ENCODE measurements at places on chromosomes 6 and 20. TPM values are rescaled to one million over a fixed set of nuclear protein-coding genes. Genes with fewer than 3 reads are reported as not detected.

SLA2 gene
- 1.2 TPM for polyA plus RNA-seq

PPIL6 gene
- polyA plus RNA-seq: 8.9 TPM

KIF25 gene
- polyA plus RNA-seq: 14.6 TPM

GRCh38 chr6:1912731-1913130, 303.0 kb downstream of the FOXC1 start:
- no peak for DNase-seq

GPR6 gene
- not detected for polyA plus RNA-seq

DNA sequence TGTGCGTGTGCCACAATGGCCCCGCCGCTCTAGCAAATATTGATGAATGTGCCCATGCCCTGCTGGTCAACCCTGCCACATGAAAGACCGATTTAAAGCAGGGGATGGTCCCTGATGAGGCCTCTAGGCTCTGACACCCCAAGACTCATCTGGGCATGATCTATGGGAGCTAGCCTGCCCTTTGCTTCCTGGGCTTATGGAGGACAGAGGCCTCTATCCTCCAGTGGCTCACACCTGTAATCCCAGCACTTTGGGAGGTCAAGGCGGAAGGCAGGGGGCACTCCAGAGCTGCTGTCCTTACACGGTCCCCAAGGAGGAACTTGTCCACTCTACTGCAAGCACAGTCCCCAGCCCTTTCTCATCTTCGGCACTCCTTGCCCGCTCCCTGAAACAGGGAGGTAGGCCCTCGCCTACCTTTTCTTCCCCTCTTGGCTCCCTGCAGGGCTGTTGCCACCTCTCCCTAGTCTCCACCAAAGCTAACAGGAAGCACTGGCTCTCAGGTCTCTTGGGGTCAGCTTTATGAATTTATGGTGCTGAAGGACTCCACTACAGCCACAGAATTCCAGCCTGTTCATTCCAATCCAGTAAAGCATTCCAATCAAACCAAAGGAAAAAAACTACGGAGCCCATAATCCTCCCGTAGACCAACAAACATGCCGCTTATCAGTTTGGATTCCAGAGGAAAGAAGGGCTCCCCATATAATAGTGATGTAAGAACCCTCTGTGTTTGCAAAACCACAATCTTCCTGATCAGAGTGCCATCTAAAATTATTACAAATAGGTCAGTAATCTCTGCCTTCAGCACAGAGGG, 48.7 kb upstream of the FOXQ1 start:
- DNase-seq: no peak

- no peak for DNase-seq
Observed at GRCh38 chr6:156650896-156651390, 126.2 kb upstream of the ARID1B start.

HLA-DRB5 gene
- 23.5 TPM for polyA plus RNA-seq

TP53TG5 gene
- 2.0 TPM for polyA plus RNA-seq

FAM217A gene
- 2.1 TPM for polyA plus RNA-seq

- DNase-seq: no peak
Observed at GRCh38 chr6:53309901-53310300, 38.8 kb downstream of the ELOVL5 start.

DNA sequence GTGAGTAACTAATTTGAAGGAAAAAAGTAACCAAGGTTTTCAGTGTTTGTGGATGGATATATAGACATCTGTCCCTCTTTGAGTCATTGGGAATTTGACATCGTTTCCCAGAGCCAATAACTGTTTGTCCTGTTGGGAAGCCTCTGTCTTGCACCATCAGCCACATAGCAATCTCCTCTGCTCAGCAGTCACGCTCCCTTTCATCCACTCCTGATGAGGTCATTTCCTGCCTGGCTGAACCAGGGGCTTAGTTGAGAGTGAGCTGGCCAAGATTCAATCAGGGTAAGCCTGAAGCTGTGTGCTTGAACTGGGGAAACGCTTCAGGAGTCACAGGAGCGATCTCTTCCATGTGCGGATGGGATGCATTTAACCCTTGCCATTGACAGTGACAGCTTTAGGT, 121.5 kb upstream of the FOXQ1 start:
- DNase-seq: no peak

LIN28B gene
- polyA plus RNA-seq: 0.28 TPM

DNA sequence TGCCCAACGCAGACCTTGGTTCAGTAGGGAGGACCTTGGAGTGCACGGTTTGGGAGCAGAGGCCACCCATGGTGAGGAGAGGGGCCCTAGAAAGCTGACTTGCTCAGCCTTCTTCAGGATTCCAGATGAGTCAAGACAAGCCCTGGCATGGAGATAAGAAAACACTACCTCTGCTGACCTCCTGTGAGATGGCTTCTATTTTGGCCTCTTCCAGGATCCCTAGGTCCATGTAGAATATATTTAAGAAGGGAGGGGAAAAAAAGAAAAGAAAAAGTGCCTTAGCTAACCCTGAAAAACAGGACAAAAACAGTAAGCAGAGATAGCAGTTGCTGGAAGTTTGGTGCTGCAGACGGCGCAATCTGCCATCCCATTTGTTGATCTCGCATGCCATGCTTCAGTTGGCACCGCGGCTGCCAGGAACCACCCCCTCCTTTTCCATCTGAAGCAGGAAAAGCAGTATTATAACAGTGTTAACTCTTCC, 100.0 kb downstream of the ARMC2 start:
- DNase-seq: peak; percentile 51

IMPG1 gene
- 1.0 TPM for polyA plus RNA-seq

PERP gene
- 25.3 TPM for polyA plus RNA-seq

DNA sequence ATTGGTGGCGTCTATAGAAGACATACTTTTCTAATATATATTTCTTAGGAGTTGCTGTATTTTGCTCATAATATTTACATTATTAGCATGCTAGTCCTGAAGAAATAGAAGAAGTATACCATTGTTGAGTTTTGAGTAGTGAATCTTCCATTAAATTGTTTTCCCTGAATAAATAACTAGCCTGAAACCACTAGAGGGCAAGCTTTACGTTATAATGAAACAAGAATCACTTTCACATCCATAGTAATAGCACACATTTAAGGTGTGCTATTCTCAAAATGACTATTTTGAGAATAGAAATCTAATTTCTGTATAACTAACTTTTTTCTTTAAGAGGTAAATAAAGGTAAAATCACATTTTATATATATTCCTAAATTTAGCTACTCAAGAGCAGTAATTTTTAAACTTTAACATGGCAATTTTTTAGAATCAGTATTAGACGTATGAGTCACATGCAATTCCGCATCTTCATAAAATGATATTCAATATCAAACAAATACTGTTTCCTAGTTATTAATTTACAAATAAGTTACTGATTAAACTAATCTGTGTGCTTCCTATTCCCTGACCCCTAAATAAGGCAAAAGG, 213.2 kb upstream of the MANEA start:
- no peak for DNase-seq

DNA sequence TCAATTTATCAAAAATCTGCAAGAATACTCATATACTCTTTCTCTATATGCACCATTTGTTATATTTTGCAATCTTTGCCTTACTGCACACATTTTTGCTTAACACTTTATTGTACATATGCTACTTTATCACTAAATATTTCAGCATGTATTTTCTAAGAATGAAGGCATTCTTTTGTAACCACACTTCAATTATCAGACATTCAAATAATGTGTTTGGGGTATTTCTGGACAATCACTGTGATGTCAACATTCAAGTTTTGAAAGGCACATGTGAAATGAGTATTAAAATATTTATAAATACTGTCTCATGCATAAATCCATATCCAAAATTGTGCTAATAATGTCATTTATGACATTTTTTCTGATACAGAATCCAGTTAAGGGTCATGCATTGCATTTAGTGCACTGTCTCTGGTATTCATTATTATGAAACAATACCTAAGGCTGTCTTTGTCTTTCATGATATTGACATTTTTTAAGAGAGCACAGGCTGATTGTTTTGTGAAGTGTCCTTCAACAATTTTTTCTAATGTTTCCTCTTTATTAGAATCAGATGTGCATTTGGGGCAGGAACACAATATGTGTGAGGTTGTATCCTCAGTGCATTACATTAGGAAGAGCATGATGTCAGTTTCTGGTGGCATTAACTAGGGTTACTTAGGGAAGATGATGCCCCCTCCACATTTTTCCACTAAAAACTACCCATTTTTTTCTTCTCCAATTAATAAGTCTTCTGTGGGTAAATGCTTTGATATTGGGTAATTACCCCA, 105.7 kb downstream of the MTFR2 start:
- no peak for DNase-seq
